ENCODE measurements at places on chromosomes 2 and 18. TPM values are rescaled to one million over a fixed set of nuclear protein-coding genes. Genes with fewer than 3 reads are reported as not detected.

Gene NPAS2
- not detected for total RNA-seq

Gene EMX1
- total RNA-seq: not detected

Gene CELF4
- total RNA-seq: not detected

GRCh38 chr18:54220406-54220805 is 4.1 kb downstream of the MBD2 start:
- DNase-seq: no peak

GRCh38 chr2:142175813-142176338 is 45.1 kb upstream of the LRP1B start:
- no peak for DNase-seq

DNA sequence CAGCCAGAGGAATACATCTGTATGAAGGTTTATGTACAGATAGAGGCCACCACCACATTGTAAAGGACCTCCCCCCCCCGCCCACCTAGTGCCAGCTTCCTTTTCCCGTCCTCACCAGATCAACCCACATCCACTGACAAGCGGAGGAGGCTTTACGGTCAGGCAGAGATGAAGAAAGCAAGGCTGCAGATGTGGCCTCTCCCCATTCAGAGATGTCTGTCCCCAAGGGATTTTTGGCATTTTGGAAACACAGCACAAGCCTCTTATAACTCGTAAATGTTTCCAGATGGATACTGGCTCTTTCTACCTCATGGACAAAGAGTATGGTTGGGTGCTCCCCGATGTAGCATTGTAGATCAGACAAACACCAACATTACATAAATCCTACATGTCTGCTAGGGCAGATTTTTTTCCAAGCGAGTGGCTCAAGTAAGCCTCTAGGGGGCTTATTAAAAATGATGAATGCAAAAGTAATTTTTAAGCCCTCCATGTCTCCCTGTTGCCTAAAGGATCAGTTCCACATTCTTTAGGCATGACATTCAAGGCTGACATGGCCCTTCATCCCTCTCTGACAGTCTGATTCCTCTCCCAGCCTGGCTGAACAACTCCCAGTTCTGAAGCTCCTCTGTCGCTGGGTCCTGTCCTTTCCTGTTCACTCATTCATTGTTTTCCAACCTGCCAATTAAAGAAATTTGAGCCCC is 11.7 kb downstream of the VIT start:
- no peak for DNase-seq

- DNase-seq: no peak
Measured at GRCh38 chr2:173934895-173935294, 30.3 kb downstream of the SP3 start.

DNA sequence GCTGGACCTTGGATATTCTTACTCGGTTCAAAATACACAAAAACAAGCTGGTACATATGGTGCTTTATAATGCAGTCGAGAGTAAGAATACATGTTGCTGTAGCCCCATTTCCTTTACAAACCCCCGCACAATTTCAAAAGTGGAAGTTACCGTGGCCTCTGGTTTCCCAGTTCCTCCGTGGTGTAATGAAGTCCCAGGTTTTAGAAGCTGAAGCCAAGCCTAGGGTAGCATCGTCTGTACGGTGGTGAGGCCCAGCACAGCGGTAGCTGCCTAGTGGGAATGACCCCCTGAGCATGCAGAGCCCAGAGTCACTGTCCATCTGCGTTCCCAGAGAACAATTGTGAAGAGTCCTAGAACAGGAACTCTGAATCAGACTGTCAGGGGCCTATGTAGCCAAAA is 171.8 kb downstream of the ASXL3 start:
- DNase-seq: no peak

GRCh38 chr2:10252224-10252623 is 50.5 kb upstream of the HPCAL1 start:
- no peak for DNase-seq

GRCh38 chr18:76495435-76496193 is 572 bp upstream of the ZNF516 start:
- no peak for DNase-seq

- DNase-seq: no peak
Measured at GRCh38 chr18:36130039-36130831, 536 bp downstream of the ELP2 start.

GRCh38 chr2:234003972-234004617 is 46.4 kb upstream of the SPP2 start:
- DNase-seq: peak; percentile 78

DNA sequence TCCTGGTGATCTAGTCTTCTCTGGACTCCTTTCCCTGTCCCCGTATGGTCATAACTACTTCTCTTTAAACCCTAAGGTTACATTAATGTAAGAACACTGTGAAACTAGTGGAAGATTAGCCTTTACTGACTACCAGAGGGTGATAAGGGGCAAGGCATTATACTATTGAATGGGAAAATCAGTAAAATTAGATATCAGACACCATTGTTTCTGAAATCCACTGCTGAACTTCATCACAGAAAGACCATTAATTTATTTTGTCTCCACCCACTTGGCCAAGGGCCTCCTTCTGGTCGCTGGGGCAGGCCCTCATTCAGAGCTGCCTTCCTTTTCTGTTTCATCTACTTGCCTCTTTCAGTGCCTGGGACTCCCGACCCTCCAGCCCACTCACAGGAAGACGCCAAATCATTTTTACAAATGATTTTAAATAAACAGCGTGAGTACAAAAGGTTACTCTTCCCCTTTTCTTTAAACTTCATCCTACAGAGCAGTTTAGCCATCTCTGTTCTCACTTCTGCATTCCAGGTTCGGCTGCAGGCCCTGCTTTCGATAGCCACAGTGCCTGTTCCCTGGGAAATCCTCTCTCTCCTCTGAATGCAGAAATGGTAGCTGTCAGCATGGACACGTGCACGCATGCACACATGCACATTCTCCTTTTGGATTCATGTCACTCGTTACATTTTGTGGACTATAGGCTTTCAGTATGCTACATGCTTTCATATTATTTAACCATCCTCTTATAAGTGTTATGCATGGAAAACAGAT is 70.3 kb upstream of the DOCK10 start:
- no peak for DNase-seq
